CD8-positive, alpha-beta memory T cell (primary cell): ENCODE measurements at places on chromosomes 2 and 18.

DNA sequence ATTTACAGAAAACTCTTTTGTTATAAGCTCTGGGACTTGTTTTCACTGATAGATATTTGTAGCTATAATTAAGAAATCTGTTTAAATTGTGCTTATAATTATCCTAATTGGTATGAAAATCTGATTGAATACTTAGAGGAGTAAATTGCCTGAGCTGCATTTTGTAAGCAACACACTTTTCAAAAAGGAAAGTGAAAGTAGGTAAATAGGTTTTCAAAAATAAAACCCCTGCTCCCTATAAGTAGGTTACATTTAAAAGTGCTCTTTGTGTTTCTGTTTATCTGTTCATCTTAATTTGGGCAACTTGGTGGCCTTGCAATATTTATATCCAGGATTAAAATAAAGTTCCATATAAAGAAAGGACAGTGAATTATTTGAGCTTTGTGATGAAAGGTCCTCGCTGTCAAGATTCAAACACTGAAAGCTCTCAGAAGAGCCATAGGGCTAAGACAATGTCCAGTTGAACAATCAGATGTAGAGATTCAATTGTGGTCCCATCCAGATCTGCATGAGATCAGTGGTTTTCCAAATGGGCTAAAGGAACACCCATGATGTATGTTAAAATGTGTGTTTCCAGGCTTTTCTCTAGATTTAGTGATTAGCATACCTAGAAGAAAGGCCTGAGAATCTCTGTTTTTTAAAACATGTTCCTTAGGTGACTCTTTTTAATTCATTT is 371.6 kb downstream of the RPRM start:
- no peak for DNase-seq

GRCh38 chr2:55090702-55091101 is 40.5 kb upstream of the RTN4 start:
- no peak for DNase-seq

DNA sequence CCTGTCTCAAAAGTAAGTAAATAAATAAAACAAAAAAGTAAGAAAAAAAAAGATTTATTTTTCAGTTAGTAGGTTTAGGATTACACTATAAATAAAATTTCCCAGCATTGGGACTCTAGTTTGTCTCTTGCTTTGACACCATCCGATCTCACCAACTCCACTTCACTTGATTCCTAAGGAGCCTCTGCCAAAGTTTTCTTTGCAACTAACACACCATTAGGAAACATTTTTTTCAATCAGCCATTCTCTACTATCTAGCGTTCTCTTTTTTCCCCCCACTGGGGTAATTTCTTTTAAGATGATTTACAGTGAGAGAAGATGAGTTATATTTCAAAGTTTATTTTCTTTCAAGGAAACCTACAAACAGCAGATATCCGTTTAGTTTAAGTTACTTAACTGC is 10.6 kb upstream of the NEMP2 start:
- DNase-seq: no peak

DNA sequence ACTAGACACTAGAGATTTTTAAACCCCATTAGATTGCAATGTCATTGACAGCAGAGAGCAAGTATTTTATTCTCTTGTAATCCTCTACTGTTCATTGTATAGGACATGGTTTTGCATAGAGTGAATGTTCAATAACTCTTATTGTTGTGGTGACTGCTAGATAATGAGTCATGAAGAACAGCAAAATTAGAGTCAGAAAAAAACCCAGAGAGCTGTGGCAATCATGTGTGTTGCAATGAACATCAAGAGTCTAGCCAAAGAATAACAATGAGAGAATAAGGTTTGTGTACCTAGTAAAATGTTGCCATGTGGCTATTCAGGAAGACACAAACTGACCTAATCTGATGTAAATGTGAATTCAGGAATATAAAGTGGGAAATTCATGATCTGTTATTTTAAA is 684.0 kb downstream of the DSC3 start:
- no peak for DNase-seq

GRCh38 chr2:100151310-100151709 is 8.9 kb upstream of the AFF3 start:
- no peak for DNase-seq

- no peak for DNase-seq
Observed at GRCh38 chr2:200705305-200706041, 106.2 kb upstream of the BZW1 start.

- no peak for DNase-seq
Observed at GRCh38 chr18:57730146-57730545, 73.0 kb downstream of the ATP8B1 start.
